ENCODE measurements at places on chromosomes 16 and 17.

- no peak for DNase-seq
Measured at GRCh38 chr17:47852113-47852949, 1.4 kb upstream of the SP6 start.

GRCh38 chr16:85970738-85971137 lies 71.8 kb downstream of the IRF8 start:
- DNase-seq: no peak

GRCh38 chr16:75351183-75351582 lies 82.1 kb downstream of the CFDP1 start:
- DNase-seq: no peak

DNA sequence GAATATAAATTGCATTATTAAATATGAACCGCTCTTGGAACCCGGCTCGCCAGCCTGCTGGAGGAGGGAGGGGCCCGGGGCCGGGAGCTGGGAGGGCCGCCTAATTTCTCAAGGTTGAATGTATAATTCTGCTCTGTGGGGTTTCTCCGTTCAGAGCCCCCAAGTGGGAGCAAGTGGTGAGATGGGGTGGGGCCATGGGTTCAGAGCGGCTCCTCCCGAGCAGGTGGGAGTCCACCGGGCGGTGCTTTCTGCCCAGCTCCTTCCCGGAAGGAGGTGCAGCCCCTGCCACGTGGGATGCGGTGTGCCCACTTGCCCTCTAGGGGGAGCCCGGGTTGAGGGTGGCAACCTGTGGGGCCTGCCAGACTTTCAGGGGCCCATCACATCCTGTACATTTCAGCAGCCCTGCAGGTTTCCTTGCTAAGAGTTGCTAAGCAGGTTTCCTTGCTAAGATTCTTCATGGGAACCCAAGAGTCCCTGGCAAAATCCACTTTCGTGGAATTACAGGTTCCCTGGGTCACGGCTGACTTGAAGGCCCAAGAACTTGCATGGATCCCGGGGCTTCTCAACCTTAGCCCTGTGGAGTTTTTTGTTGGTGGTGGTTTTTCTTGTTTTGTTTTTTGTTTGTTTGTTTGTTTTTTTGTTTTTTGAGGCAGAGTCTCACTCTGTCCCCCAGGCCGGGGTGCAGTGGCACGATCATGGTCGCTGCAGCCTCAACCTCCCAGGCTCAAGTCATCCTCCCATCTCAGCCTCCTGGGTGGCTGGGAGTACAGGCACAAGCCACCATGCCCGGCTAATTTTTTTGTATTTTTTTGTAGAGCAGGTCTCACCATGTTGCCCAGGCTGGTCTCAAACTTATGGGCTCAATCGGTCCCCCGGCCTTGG lies 196.7 kb upstream of the GSE1 start:
- DNase-seq: no peak

GRCh38 chr17:65684631-65685030 lies 123.2 kb upstream of the AXIN2 start:
- DNase-seq: no peak

- DNase-seq: no peak
Measured at GRCh38 chr16:67489401-67490083, 6.2 kb upstream of the AGRP start.

DNA sequence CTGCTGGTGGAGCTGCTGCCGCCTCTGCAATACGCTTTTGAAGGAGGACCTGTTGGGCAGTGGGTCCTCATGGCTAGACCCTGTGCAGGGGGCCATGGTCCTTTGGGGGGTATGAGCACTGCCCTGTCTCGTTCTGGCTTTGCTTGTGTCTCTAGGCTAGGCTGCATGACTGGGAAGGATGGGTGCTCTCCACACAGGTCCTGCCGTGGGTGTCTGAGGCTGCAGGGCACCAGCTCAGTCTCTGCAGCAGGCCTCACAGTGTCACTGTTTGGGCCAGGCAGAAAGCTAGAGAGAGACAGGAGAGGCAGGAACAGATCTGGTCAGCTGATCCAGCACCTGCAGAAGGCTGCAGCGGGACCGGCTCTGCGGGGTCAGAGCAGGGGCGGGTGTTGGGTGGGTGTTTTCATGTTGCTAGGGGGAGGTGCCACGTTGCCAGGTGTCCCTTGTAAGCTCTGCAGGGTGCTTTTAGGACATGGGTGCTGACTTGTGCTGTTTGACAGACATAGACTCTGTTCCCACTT lies 111.4 kb downstream of the SNX29 start:
- no peak for DNase-seq

- no peak for DNase-seq
Measured at GRCh38 chr16:3952737-3953131, 72.2 kb upstream of the CREBBP start.

DNA sequence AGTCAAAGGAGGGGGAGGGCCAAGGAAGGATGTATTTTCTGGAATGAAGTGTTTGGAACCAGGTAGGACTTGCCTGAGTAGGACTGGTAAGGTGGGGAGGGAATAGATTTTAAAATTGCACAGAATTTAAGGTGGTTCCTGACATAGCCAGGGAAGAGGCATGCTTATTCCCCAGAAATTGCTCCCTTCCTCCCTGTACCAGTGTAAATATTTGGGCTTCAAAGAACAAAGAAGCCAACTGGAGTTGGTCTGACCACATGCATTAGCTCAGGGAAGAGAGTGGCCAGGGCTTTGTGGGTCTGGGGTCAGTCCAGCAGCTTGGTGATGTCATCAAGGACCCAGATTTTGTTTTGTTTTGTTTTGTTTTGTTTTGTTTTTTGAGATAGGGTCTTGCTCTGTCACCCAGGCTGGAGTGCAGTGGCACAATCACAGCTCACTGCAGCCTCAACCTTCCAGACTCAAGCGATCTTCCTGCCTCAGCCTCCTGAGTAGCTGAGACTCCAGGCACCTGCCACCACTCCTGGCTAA lies 9.3 kb upstream of the MRTFB start:
- no peak for DNase-seq

GRCh38 chr16:48409839-48410632 lies 24.8 kb upstream of the SIAH1 start:
- DNase-seq: no peak

DNA sequence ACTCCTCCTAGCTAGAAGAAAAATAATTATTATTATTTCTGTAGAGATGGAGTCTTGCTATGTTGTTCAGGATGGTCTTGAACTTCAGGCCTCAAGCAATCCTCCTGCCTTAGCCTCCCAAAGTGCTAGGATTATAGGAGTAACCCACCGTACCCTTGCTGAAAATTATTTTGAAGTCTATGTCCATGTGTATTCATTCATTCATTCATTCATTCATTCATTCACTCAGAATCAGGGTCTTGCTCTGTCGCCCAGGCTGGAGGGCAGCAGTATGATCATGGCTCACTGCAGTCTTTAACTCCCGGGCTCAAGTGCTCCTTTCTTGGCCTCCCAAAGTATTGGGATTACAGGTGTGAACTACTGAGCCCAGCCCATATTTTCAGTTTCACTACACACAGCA lies 4.1 kb downstream of the SLC7A6OS start:
- DNase-seq: no peak

- DNase-seq: no peak
Measured at GRCh38 chr17:77006971-77007649, 133.7 kb upstream of the SEC14L1 start.

- DNase-seq: no peak
Measured at GRCh38 chr17:56431736-56432135, 161.8 kb upstream of the NOG start.

DNA sequence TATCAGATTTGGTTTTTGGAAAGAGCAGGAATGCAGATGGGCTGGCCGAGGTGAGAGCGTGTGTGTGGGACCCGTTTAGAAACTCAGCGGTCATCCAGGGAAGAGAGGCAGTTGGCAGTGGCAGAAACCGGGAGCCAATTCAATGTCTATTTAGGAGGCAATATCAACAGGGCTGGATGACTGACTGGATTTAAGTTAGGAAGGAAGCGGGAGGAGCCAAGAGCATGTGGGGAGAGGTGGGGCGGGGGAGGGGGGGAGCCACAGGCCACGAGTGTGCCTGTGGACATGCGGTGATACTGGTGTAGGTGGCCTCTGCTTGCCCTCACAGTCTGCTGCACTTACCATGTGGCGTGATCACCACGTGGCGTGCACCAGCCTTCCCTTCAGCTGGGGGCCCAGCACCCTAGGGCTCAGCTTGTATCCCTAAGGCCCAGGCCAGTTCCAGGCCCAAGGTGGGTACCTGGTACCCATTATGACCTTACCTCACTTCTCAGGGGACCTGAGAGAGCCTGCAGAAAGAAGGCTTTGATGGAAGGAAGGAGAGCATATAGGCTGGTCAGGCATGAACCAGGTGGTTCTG lies 10.8 kb upstream of the TPPP3 start:
- DNase-seq: no peak

All from cerebellar cortex (tissue), 1 donor.